Germinal center (tissue), 1 donor: ENCODE measurements at places on chromosomes 7 and 10.

DNA sequence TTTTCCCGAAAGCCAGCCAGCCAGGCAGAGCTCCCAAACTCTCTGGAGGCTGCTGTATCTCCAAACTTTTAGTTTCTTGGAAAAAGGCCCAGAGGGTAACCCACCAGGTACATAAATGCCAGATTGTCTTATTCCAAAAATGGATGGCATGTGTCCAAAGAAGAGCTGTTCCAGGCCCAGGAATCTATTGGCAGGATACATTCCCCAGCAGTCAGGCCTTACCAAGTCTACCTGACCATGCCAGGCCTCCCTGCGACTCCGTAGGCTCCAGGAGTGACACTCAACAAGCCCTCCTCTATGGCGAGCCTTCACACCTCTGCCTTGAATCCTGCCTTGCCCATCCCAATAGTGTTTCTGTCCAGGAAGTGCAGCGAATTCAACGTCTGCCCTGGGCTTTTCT is 95.6 kb downstream of the GRB10 start:
- DNase-seq = no peak

GRCh38 chr10:17181751-17182150 is 19.7 kb downstream of the TRDMT1 start:
- no peak for DNase-seq

GRCh38 chr7:74482629-74483401 is 29.1 kb downstream of the GTF2IRD1 start:
- DNase-seq = no peak

GRCh38 chr7:156004265-156005201 is 192.3 kb upstream of the SHH start:
- DNase-seq = no peak

GRCh38 chr10:61385231-61386001 is 67.8 kb downstream of the TMEM26 start:
- no peak for DNase-seq

- no peak for DNase-seq
These were observed 170.3 kb downstream of the USP6NL start for GRCh38 chr10:11441151-11441535.

DNA sequence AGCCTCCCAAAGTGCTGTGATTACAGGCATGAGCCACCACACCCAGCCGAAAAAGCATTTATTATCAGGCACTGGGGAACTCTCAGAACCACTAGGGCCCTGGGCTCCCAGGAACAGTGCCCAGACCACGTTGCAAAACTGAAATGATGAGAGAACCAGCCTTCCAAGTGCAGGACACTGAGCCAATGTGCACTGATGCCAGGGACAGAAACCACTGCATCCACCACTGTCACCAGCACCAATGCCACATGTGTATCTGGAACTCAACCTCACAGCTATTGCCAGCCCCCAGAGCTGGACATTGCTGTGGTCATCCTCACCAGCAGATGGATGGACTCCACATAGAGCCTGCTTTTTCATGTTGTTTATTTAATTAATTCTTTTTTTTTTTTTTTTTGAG is 28.2 kb upstream of the TPST1 start:
- no peak for DNase-seq

DNA sequence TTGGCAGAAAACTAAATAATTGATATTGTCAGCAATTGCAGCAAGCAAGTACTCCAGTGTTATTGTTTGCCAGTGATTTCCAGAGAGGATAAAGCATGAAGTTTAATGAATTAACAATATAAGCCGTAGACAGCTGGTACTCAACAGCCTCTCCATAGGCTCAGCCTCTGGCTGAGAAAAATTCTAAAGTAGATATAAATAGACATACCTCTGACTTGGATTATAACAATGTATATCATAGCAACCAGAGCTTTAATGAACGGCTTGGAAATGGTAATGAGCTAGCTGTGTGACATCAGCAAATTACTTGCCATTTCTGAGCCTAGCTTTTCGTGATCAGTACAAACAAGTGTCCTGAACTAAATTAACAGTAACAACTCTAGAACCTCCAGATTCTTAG is 1055.4 kb upstream of the AUTS2 start:
- DNase-seq = no peak

DNA sequence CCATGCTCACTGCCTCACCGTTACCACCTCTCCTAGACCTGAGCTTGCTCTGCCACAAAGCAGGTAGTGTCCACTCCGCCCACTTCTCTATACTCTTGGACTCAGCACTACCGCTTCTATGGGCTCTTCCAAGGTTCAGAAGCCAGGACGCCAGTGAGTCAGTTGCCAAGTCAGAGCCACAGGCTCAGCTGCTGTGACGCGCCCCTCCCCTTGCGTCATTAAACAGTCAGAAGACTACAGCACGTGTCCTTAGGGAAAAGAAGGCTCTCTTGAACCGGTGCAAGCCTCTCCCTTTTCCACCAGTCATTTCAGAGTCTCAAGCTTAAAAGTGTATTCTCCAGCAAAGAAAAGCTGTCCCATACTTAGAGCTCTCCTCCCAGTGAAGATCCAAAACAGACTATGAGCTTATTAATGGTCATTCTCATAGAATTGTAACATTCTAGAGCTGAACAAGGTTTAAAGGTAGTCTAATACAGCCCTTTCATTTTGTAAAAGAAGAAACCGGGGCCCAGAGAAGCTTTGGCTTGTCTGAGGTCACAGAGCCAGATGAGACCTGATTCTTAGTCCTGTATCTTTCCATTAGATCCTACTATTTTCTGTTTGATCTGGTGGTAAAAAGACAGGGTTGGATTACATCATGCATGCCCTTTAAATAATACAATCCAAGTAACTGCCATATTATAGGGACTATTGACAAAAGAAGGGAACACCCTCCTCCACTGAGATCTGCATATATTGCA is 40.9 kb upstream of the MET start:
- peak; percentile 29 for DNase-seq

DNA sequence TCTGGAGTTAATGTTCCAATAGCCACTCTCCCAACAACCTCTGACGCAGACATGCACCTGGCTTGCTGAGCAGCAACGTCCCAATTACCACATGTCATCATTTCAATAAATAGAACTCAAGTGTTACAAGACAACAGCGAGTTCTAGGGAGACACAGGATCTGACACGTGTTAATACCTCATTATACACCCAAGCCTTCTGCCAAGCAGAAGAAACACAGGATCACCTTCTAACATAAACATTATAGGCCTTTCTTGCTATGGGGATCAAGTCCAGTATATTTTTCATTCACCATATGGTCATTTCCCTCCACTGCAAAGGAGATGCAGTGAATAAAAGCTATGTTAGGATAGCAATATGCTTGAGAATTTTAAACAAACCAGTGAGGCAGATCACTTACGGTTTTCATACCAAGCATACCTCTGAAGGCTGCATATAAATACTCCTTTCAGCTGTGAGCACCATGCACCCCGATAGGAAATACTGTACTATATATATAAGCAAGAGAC is 74.2 kb downstream of the JAZF1 start:
- no peak for DNase-seq

DNA sequence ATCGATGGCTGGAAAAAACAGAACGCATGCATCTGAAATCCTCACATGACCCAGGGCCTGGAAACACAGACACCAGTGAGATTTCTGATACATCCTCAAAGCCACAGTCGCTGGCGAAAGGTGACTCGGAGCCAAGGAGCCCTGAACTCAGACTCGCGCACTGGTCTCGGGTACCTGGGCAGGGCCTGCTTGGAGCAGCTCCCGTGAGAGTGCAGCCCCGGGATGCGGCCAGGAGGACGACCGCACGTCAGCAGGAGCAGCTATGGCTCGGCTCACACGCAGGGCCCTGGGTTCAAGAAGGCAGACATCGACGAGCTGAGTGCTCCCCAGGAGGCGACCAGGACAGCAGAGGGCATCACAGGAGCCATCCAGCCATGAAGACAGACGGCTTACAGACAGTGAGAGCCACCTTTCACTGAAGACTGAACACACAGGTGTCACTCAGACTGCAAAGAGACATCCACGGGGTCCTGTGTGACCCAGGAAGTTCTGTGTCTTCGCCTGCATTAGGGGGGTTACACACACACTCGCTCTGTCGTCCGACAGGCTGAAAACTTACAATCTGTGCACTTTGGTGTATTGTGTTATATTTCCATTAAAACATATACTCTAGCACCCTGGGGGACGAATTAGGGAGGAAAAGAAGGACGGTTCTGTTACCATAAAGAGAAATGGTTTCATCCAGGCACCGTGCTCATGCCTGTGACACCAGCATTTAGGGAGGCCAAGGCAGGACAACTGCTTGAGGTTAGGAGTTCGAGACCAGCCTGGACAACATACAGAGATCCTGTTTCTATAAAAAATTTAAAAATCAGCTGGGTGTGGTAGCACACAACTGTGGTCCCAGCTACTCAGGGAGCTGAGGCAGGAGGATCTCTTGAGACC is 227.7 kb downstream of the MAD1L1 start:
- DNase-seq = peak; percentile 30

GRCh38 chr10:71204746-71205145 is 7.6 kb upstream of the UNC5B start:
- no peak for DNase-seq

- no peak for DNase-seq
These were observed 96.3 kb upstream of the NEBL start for GRCh38 chr10:20993389-20993788.

DNA sequence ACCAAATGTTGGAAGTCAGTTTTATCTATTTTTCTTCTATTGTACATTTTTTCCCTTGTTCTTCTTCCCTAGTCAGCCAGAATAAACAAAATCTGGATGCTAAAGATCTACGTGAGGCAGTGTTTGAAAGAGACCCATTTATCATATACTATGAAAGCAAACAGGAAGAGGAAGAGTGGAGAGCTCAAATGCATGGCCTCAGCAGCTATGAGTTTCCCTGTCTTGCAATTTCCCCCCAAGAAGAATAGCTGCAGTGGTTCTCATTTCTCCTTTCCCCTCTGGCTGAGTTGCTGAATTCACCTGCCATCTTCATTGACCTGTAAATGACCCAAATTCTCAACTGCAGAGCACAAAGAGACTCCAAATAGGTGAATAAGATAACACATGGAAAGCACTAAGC is 347.1 kb upstream of the NRP1 start:
- no peak for DNase-seq

GRCh38 chr7:360454-361100 is 70.6 kb downstream of the FOXL3 start:
- DNase-seq = no peak

- DNase-seq = no peak
These were observed 96.3 kb downstream of the PRKAG2 start for GRCh38 chr7:151780631-151781030.

DNA sequence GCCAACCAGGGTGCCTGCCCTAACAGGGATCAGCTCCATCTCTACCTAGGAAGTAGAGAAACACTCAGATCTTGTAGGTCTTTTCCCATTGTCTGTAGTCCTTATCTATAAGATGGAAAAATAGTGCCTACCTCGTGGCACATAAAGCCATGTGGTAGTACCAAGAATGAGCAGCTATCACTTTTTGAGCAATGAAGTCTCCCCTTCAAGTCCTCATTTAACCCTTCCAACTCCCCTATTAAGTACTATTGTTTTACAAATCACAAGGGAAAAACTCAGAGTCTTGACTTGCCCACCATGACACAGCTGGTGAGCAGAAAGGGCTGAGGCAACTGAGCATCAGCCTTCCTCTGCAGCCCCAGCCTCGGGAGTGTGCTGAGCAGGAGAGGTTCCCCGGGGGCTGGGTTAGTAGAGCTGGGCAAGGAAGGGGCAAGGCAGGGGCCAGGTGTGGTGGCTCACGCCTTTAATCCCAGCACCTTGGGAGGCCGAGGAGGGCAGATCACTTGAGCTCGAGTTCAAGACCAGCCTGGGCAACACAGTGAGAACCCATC is 3.3 kb downstream of the FRAT2 start:
- DNase-seq = no peak

DNA sequence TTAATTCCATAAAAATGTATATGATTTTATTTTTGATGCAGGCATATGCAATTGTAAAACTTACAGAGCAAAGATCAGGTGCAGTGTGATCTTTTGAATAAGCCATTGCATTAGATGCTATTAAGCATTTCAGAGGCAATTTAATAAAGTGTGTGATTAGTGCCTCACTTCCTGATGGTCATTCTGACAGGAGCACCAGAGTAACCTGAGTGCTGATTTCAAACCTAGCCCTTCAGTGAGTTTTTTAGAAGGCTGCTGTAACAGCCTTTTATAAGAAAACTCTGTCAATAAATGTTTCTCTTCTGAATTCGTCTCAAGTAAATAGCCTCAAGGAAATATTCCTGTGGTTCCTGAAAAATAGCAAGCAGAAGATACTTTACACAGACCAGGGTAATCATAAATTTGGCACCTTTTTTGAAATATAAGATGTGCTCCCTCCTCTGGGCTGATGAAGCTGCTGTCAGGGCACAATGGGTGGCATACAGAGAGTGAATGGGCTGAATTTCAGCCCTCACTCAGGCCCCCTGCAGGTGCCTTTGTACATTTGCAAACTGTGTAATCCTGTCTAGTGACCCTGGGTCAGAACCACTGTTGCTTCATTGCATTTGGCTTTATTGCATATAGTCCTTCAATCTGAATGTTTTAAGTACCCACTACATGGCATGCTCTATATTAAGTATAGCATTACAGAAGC is 193.7 kb upstream of the CSTF2T start:
- DNase-seq = peak; percentile 5

GRCh38 chr10:48245977-48246376 is 28.5 kb downstream of the FRMPD2 start:
- DNase-seq = no peak

DNA sequence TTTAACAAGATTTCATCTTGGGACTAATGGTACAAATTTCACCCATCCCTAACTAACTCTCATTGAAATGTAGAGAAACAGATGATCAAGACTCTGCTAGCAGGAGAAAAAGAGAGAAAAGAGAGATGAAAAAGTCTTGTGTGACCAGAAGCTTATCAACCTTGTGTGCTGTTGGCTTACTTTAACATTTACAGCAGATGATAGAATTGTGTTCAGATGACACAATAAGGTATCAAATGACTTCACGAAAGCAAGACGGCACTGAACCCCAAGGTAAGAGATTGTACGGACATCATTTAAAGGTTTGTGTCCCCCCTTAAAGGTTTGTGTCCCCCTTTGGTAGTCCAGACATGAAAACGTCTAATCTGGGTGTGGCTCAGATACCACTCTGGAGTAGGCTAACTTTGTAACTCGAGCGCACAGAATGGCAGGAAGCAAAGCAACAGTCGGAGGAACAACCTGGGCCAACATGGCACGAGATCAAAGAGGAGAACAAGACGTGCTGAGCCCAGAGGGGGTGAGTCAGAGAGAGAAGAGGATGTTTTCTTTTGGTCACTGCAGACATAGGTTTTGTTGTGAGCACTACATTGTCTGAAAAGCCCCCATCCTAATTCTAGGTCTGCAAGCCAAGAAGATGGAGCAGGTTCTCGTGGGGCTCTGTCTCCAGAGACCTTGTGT is 10.4 kb upstream of the LMBR1 start:
- no peak for DNase-seq

DNA sequence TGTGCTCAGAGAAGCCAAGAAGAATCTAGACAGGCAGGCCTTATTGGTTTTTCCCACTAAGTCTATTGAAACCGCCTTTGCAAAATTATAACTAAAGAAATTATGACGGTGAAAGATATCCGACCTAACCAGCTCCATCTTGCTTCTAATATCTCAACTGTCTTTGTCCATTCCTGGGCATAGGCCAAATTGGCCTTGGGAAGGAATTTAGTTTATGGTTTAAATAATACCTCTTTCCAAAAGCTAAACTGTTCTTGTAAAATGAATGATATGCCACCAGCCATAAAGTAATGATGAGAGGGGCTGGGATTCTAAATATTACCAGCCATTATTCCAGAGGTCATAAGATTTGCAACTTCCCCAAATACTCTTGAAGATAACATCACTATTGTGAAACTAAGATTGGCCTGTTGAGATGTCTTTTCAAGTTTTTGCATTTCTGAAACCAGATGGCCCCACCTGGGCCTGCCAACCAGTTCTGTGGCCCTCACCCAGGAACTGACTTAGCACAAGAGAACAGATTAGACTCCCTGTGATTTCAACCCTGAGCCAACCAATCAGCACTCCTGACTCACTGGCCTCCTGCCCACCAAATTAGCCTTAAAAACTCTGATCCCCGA is 41.2 kb upstream of the SLC35G1 start:
- no peak for DNase-seq
